Ascending aorta (tissue), 2 donors: ENCODE measurements at places on chromosomes 11 and 22.

- DNase-seq: no peak
- H3K4me1 ChIP-seq: peaks cover 32% of the 10 kb centered on the region
- H3K36me3 ChIP-seq: peaks cover 44% of the 10 kb centered on the region
- H3K4me3 ChIP-seq: no peak overlapping the region
- H3K27ac ChIP-seq: peak overlapping the region; percentile 97
Observed at GRCh38 chr22:38070250-38070921, 13.2 kb downstream of the PICK1 start.

DNA sequence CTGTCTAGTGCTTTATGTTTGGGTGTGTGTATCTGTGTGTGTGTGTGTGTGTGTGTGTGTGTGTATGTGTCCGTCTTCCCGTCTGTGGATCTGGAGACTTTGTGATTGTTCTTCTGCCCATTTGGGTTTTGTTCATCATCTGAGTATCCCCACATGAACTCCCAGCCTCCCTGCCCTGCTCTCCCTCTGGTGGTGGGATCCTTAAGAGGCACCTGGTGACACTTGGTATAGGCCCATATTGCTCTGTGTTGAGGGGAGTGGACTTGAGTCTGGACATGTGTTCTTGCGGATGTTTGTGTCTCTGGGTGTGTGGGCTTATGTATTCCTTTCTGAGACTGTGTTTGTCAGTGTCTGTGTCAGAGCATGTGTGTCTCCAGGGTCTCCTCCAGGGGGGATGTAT, 15.3 kb downstream of the RCOR2 start:
- no peak overlapping the region for H3K4me3 ChIP-seq
- H3K27me3 ChIP-seq: no peaks in the 10 kb centered on the region
- H3K4me1 ChIP-seq: no peaks in the 10 kb centered on the region
- H3K36me3 ChIP-seq: peaks cover 88% of the 10 kb centered on the region

GRCh38 chr11:120681434-120682331, 170.1 kb downstream of the GRIK4 start:
- no peaks in the 10 kb centered on the region for H3K27me3 ChIP-seq
- no peak overlapping the region for H3K27ac ChIP-seq
- no peak overlapping the region for H3K4me3 ChIP-seq
- H3K36me3 ChIP-seq: no peaks in the 10 kb centered on the region
- no peaks in the 10 kb centered on the region for H3K4me1 ChIP-seq

DNA sequence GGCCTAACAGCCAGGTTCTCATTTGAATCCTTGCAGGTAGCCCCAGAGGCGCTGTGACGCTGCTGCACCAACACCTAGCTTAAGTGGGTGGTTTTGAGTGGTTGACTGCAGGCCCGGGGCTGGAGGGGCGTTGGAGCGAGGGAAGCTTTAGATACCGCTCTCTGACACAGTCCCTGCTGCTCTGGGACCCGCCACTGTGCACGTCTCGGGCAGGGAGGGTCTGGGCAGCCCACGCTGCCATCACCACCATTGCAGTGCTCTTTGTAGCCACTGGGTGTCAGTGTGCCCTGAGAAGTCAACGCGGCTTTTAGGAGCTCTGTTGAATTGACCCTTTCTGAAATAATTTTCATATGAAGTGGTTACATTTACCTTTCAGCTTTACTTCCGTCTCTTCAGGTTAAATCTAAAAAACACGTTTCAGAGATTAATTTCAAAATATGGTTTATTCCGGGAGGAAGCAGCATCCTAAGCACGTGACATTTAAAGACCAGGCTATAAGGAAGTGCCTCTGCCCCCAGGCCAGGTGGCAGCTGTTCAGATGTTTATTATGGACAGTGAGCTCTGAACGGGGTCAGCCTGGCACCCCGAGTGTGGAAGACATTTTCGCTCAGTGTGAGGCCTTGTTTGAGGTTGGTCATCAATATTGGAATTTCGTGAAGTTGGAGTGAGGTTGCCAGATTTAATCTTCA, 30.9 kb upstream of the PARVB start:
- no peak overlapping the region for H3K4me3 ChIP-seq
- H3K36me3 ChIP-seq: peaks cover 94% of the 10 kb centered on the region
- no peak overlapping the region for H3K27ac ChIP-seq
- H3K4me1 ChIP-seq: no peaks in the 10 kb centered on the region

DNA sequence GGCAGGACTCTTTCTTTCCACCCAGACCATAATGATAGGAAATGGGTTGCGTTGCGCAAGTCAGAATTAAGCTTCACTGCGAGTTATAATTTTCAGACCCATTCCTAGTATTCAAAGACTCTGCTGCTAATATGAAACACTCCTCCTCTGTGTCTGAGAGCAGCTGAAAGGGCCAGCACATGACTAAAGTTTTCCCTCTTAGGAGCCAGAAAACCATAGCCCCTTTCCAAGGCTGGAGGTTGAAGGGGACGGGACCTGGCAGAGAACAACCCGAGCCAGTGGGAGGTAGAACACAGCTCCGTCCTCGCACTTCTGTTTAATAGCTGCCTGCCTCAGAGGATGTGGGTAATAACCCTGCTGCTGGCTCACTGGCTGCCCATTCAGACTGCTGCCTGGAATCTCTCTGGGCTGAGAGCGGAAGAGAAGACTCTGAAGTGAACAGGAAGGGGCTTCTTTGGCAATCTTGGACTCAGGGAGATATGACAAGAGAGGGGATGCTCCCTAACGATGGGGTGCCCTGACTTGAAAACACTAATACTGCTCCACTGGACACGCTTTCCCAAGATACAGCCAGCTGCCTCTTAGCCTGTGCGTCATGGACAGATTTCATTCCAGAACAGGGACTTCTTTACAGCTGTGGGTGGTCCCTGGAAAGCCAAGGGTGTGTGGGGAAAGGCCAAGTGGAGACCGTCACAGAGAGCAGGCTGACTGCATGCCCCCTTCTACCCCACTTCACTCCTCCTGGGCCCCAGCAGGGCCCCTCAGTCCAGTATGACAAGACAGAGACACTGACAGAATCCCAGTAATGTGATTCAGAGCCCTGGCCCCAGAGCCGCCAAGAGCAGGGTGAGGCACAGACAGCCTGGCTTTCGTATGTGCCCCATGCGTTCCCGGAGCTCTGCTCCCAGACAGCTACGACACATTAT, 156.9 kb downstream of the FEZ1 start:
- no peak overlapping the region for H3K27ac ChIP-seq
- H3K36me3 ChIP-seq: no peaks in the 10 kb centered on the region
- no peak overlapping the region for H3K4me3 ChIP-seq
- DNase-seq: no peak
- H3K27me3 ChIP-seq: no peaks in the 10 kb centered on the region

DNA sequence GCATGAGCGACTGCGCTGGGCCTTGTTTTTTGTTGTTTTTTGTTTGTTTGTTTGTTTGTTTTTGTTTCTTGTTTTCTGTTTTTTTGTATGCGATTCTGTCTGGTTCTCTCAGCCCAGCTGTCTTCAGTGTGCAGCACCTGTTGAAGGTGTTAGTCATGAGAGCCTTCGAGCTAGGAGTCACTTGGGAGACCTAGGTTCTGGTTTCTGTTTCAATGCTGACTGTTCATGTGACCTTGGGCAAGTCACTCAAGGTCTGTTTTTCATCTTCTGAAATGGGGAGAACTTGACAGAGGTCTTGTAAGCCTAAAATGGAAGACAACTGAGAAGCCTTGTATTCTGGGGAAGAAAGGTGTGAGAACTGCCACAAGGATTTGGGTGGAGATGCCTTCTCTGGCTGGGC, 1.8 kb downstream of the DCPS start:
- H3K4me1 ChIP-seq: no peaks in the 10 kb centered on the region
- H3K36me3 ChIP-seq: peaks cover under 1% of the 10 kb centered on the region
- no peaks in the 10 kb centered on the region for H3K27me3 ChIP-seq
- no peak overlapping the region for H3K27ac ChIP-seq

DNA sequence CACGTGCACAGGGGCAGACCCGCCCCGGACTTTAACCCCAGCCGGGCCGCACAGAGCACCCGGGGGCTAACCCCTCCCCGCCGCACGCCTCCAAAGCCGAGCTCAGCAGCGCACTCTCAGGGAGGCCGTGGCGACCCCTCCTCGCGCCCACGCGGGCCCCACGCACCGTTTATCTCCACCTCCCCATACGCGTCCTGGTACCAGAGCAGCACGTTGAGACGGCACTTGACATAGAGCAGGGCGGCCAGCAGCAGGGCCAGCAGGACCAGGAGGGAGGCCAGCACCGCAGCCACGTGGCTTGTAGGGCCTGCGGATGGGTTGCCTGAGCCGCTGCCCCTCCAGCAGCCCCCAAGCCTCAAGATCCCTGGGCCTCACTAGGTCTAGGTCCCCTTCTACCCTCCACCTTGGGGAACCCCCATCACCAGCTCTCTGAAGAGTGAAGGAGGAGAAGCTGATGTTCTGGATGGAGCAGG, 7.1 kb downstream of the SIGIRR start:
- peaks cover 8% of the 10 kb centered on the region for H3K4me1 ChIP-seq
- DNase-seq: no peak
- H3K4me3 ChIP-seq: no peak overlapping the region

GRCh38 chr11:78355309-78355705, 62.3 kb downstream of the GAB2 start:
- no peaks in the 10 kb centered on the region for H3K4me1 ChIP-seq
- no peak for DNase-seq
- H3K36me3 ChIP-seq: no peaks in the 10 kb centered on the region
- H3K27ac ChIP-seq: no peak overlapping the region
- no peak overlapping the region for H3K4me3 ChIP-seq

- H3K4me3 ChIP-seq: no peak overlapping the region
- no peak for DNase-seq
- no peaks in the 10 kb centered on the region for H3K27me3 ChIP-seq
- H3K4me1 ChIP-seq: no peaks in the 10 kb centered on the region
- H3K36me3 ChIP-seq: no peaks in the 10 kb centered on the region
- no peak overlapping the region for H3K27ac ChIP-seq
Observed at GRCh38 chr11:101478587-101479369, 105.0 kb downstream of the TRPC6 start.

DNA sequence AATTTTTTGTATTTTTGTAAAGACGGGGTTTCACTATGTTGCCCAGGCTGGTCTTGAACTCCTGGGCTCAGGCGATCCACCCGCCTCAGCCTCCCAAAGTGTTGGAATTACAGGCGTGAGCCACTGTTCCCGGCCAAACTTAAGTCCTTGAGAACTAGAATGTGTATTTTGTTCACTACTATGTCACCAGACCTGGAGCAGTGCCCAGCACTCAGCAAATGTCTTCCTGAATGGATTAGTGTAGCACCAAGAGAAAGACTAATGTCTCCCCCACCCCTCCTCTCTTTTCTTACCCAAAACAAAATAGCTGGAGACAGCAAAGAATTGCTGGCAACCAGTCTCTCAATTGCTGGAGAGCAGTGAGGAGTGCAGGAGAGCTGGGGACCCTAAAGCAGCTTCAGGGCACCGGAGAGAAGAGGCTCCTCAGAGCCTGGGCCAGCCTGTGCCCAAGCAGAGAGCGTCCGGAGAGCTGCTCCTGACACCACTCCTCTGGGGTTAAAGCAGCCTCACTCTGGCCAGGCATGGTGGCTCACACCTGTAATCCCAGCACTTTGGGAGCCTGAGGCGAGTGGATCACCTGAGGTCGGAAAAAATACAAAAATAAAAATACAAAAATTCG, 14.9 kb downstream of the SLC25A18 start:
- no peak overlapping the region for H3K4me3 ChIP-seq
- no peaks in the 10 kb centered on the region for H3K36me3 ChIP-seq
- DNase-seq: no peak
- no peaks in the 10 kb centered on the region for H3K27me3 ChIP-seq
- H3K4me1 ChIP-seq: no peaks in the 10 kb centered on the region

DNA sequence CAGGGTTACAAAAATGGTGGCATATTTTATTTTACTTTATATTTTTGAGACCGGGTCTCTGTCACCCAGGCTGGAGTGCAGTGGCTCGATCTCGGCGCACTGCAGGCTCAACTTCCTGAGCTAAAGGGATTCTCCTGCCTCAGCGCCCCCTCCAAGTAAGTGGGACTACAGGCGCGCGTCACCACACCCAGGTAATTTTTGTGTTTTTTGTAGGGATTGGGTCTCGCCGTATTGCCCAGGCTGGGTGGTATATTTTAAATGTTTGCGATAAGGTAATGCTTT, 652 bp upstream of the FOSL1 start:
- peak overlapping the region; percentile 70 for H3K4me3 ChIP-seq
- no peaks in the 10 kb centered on the region for H3K27me3 ChIP-seq
- no peak for DNase-seq
- peak overlapping the region; percentile 84 for H3K27ac ChIP-seq

DNA sequence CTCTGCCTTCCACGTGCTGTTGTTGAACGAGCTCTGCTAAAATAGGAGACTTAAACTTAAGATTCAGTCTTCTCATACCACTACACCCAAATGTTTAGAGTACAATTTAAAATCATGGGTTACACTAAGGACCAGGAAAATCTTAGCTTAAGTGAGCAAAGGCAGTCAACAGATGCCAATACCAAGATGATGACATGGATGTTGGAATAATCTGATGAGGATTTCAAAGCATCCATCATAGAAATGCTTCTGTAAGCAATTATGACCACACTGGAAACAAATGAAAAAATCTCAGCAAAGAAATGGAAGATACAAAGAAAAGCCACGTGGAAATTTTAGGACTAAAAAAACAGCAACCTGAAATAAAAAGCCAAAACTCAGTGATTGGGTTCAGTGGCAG, 109.8 kb downstream of the ATXN10 start:
- peaks cover 9% of the 10 kb centered on the region for H3K4me1 ChIP-seq
- DNase-seq: no peak
- no peaks in the 10 kb centered on the region for H3K36me3 ChIP-seq

GRCh38 chr11:27535103-27535502, 28.5 kb upstream of the LIN7C start:
- DNase-seq: no peak
- no peaks in the 10 kb centered on the region for H3K27me3 ChIP-seq
- H3K4me3 ChIP-seq: no peak overlapping the region
- H3K4me1 ChIP-seq: no peaks in the 10 kb centered on the region

GRCh38 chr11:92692826-92693546, 276.5 kb upstream of the MTNR1B start:
- H3K4me3 ChIP-seq: no peak overlapping the region
- DNase-seq: no peak
- no peak overlapping the region for H3K27ac ChIP-seq
- H3K36me3 ChIP-seq: no peaks in the 10 kb centered on the region
- no peaks in the 10 kb centered on the region for H3K27me3 ChIP-seq

- no peak overlapping the region for H3K4me3 ChIP-seq
- no peaks in the 10 kb centered on the region for H3K36me3 ChIP-seq
- DNase-seq: no peak
- no peaks in the 10 kb centered on the region for H3K4me1 ChIP-seq
- H3K27me3 ChIP-seq: no peaks in the 10 kb centered on the region
Observed at GRCh38 chr11:130519128-130519932, 70.9 kb downstream of the ADAMTS15 start.

- peaks cover 7% of the 10 kb centered on the region for H3K4me1 ChIP-seq
- DNase-seq: no peak
- H3K4me3 ChIP-seq: no peak overlapping the region
- no peaks in the 10 kb centered on the region for H3K27me3 ChIP-seq
Observed at GRCh38 chr11:119015054-119015611, 3.0 kb downstream of the RPS25 start.

- no peaks in the 10 kb centered on the region for H3K27me3 ChIP-seq
- peaks cover 7% of the 10 kb centered on the region for H3K4me1 ChIP-seq
- H3K4me3 ChIP-seq: no peak overlapping the region
- H3K27ac ChIP-seq: no peak overlapping the region
Observed at GRCh38 chr11:73412308-73412707, 36.1 kb downstream of the RELT start.

- no peaks in the 10 kb centered on the region for H3K4me1 ChIP-seq
- H3K27ac ChIP-seq: peak within 1 kb of the TSS; percentile 84
- no peaks in the 10 kb centered on the region for H3K36me3 ChIP-seq
- H3K27me3 ChIP-seq: no peaks in the 10 kb centered on the region
- peak; percentile 15 for DNase-seq
- H3K4me3 ChIP-seq: peak within 1 kb of the TSS; percentile 66
Observed at GRCh38 chr11:17351510-17352176, at the start of gene NCR3LG1. NCR3LG1 (plus strand) TSS chr11:17351800; CDS start chr11:17351970, 170 bp downstream.
